ENCODE measurements at places on chromosomes 5 and 9. TPM values are rescaled to one million over a fixed set of nuclear protein-coding genes. Genes with fewer than 3 reads are reported as not detected.
A peak's percentile ranks its signal among the peaks of the same experiment; 100 is the strongest.

Gene CDH6
- 5.3 TPM for total RNA-seq

DNA sequence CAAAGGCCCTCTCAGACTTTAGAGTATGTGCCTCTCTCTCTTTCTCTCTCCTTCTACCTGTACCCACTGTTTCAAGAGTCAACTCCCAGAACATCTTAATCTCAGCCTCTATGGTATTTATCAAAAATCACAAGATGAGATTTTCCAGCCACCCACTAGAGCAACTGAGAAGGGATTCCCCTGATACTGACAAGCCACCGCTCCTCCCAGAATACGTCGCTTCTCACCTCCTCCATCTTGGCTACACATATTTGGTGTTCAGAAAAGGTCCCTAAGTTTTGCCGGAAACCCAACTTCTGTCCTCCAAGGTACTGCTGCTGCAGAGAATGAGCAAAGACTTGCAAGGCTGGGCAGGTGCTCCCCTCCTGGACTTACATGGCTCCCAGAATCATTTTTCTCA is 6.1 kb downstream of the GARIN3 start:
- H3K4me1 ChIP-seq, result no peaks in the 10 kb centered on the region
- H3K27me3 ChIP-seq, result peaks cover 20% of the 10 kb centered on the region
- DNase-seq, result peak; percentile 50
- no peaks in the 10 kb centered on the region for H3K36me3 ChIP-seq

DNA sequence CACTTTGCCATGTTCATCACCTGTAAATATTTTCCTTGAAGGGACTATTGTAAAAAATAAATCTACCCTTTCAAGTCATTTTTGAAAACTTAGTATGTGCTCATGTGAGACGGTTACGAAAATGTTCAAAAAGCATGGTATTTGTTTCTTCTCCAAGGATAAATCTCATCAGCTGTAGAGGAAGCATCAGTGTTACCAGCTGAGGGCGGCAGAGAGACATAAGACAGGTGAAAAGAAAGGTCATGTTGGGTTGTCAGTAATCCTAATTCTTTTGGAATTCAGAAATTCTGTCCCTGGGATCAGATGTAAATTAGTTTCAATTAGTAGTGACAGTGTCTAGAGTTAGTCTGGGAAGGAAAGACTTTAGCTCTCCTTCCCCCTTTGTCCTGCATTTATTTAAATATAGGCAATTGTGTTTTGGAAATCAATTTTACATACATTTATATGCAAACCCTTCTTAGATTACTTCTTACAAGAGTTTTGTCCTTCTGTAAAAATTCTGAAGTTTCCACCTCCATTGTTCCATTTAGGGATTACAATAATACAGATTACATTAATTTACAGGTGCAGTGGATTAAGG is 791.9 kb upstream of the CDH6 start:
- no peaks in the 10 kb centered on the region for H3K36me3 ChIP-seq
- no peaks in the 10 kb centered on the region for H3K4me1 ChIP-seq
- DNase-seq, result no peak
- no peak overlapping the region for H3K4me3 ChIP-seq
- H3K27me3 ChIP-seq, result no peaks in the 10 kb centered on the region

Gene HSD17B3
- total RNA-seq, result not detected

GRCh38 chr5:95374061-95374460 is 17.1 kb upstream of the FAM81B start:
- no peak overlapping the region for H3K4me3 ChIP-seq
- H3K27ac ChIP-seq, result no peak overlapping the region
- H3K4me1 ChIP-seq, result no peaks in the 10 kb centered on the region
- no peak for DNase-seq

GRCh38 chr5:107554776-107555424 is 115.8 kb downstream of the EFNA5 start:
- no peak for DNase-seq
- H3K4me3 ChIP-seq, result no peak overlapping the region
- no peak overlapping the region for H3K27ac ChIP-seq
- peaks cover 3% of the 10 kb centered on the region for H3K4me1 ChIP-seq

DNA sequence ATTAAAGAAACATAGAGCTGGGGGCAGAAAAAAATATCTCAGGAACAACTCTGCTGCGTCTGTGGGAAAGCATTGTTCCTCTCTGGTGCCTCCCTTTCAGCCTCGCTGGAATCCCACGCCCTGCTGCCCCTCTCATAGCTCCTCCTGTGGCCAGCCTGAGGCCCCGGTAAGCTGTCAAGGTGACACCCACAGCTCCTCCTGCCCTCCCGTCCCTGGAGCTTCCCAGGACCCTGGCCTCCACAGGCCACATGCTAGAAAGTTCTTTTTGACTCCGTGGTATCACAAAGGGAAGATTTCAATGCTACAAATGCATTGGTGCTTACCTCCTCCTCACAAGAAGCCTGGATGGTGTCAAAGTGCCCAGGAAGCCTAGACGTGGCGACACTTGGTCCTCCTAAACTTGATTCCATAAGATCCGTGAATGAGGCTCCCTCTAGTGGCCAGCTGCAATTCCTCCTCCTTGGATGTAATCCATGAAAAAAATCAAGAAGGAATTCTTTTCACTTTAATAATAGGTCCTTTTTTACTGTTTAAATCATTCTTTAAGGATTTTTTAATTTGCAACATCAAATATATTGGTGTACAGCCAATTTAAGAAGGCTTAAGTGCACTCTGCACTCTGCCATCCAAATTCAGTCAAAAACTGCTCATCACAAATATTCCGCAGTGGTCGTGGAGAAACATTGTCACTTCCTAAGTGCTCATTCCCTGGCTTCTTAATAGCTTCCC is 104.9 kb downstream of the CFAP90 start:
- H3K36me3 ChIP-seq, result no peaks in the 10 kb centered on the region
- H3K4me1 ChIP-seq, result no peaks in the 10 kb centered on the region
- H3K4me3 ChIP-seq, result no peak overlapping the region
- no peak for DNase-seq
- H3K27me3 ChIP-seq, result no peaks in the 10 kb centered on the region

- DNase-seq, result no peak
- no peaks in the 10 kb centered on the region for H3K36me3 ChIP-seq
- no peak overlapping the region for H3K4me3 ChIP-seq
- H3K4me1 ChIP-seq, result no peaks in the 10 kb centered on the region
- no peaks in the 10 kb centered on the region for H3K27me3 ChIP-seq
- H3K27ac ChIP-seq, result no peak overlapping the region
These were observed 28.8 kb upstream of the ADAMTS2 start for GRCh38 chr5:179373961-179374505.

DNA sequence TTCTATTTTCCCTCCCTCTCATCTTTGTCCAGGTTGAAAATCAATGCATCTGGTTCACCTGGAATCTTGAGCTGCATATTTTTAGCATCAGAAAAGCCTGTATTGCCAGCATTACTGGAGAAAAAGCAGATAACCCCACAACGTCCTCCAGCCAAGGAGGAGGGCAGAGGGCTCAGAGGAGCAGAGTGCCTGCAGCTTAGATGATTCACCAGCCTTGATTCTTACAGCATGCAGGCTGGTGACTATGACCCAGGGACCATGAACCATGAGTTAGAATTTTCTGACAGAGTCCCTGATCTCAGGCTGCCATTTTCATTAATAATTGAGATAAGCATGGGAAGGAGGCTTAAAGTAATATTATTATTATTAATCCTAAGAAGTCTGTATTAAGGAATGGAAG is 278.2 kb downstream of the BRINP1 start:
- H3K36me3 ChIP-seq, result no peaks in the 10 kb centered on the region
- H3K27ac ChIP-seq, result no peak overlapping the region
- no peak overlapping the region for H3K4me3 ChIP-seq

Gene IL4
- total RNA-seq, result not detected

- no peak overlapping the region for H3K4me3 ChIP-seq
- H3K36me3 ChIP-seq, result no peaks in the 10 kb centered on the region
- no peaks in the 10 kb centered on the region for H3K4me1 ChIP-seq
These were observed 74.2 kb upstream of the SLC12A2 start for GRCh38 chr5:128009403-128009802.

GRCh38 chr9:26744191-26744965 is 148.2 kb downstream of the CAAP1 start:
- no peak overlapping the region for H3K4me3 ChIP-seq
- no peaks in the 10 kb centered on the region for H3K27me3 ChIP-seq
- no peak overlapping the region for H3K27ac ChIP-seq
- DNase-seq, result no peak
- no peaks in the 10 kb centered on the region for H3K4me1 ChIP-seq

Gene SEMA6A
- total RNA-seq, result 16.9 TPM

DNA sequence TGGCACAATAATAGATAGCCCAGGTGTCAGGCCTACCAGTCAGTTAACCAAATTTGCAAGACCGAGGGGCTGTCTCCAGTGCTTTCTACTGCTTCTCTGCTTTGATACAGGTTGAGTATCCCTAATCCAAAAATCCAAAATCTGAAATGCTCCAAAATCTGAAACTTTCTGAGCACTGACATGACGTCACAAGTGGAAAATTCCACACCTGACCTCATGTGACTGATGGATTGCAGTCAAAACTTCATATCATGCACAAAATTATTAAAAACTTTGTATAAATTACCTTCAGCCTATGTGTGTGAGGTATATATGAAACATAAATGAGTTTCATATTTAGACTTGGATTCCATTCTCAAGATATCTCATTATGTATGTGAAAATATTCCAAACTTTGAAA is 213.5 kb upstream of the PANK3 start:
- H3K27me3 ChIP-seq, result no peaks in the 10 kb centered on the region

- no peaks in the 10 kb centered on the region for H3K36me3 ChIP-seq
- DNase-seq, result peak; percentile 31
- H3K4me1 ChIP-seq, result peaks cover 27% of the 10 kb centered on the region
- H3K4me3 ChIP-seq, result no peak overlapping the region
- H3K27me3 ChIP-seq, result no peaks in the 10 kb centered on the region
- peak overlapping the region; percentile 40 for H3K27ac ChIP-seq
These were observed 96.4 kb downstream of the EBF1 start for GRCh38 chr5:159003045-159004030.

Gene S1PR3
- total RNA-seq, result 184 TPM

- no peaks in the 10 kb centered on the region for H3K27me3 ChIP-seq
- no peak overlapping the region for H3K27ac ChIP-seq
- H3K4me3 ChIP-seq, result no peak overlapping the region
These were observed 15.0 kb downstream of the ACSL6 start for GRCh38 chr5:131996210-131997025.

Gene MARCOL
- total RNA-seq, result not detected

Gene AP3B1
- 38.2 TPM for total RNA-seq

GRCh38 chr5:139762615-139763170 is 32.9 kb upstream of the PSD2 start:
- H3K36me3 ChIP-seq, result no peaks in the 10 kb centered on the region
- peaks cover 1% of the 10 kb centered on the region for H3K4me1 ChIP-seq
- DNase-seq, result no peak
- H3K4me3 ChIP-seq, result no peak overlapping the region
- H3K27ac ChIP-seq, result no peak overlapping the region

Gene FOXD4
- 0.42 TPM for total RNA-seq

Gene LHX3
- not detected for total RNA-seq

Gene RAPGEF6
- 20.7 TPM for total RNA-seq

GRCh38 chr9:114746591-114747346 is 59.1 kb downstream of the TNFSF15 start:
- DNase-seq, result no peak
- peaks cover 11% of the 10 kb centered on the region for H3K4me1 ChIP-seq
- H3K4me3 ChIP-seq, result no peak overlapping the region
- H3K27me3 ChIP-seq, result no peaks in the 10 kb centered on the region
- no peaks in the 10 kb centered on the region for H3K36me3 ChIP-seq

DNA sequence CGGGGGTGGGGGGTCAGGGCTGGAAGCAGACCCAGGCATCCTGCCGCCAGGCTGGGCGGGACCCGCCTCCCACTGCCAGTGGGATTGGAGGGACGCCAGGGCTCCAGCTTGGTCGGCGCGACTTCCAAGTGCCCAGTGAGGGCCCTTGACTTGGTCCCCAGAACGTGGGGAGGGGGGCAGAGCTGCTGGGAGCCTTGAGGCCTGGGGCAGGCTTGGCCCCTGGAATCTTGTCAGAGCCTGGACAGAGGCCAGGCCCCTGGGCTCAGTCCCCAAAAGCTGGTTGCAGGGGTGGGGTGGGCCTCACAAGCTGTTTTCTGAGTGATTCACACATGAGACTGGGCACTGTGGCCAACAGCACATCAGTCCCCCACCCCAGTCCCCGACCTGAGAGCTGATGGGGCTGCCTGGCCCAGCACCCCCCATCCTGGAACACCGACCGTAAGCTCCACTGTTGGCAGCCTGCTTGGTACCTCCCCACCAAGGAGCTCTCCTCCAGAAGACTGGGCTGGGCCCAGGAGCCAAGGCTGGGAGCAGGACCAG is 526 bp downstream of the CLIC3 start:
- peak overlapping the region; percentile 10 for H3K4me3 ChIP-seq
- H3K27me3 ChIP-seq, result peaks cover 29% of the 10 kb centered on the region
- DNase-seq, result no peak
- H3K36me3 ChIP-seq, result peaks cover 13% of the 10 kb centered on the region
- no peak overlapping the region for H3K27ac ChIP-seq
- H3K4me1 ChIP-seq, result peaks cover 56% of the 10 kb centered on the region

GRCh38 chr9:99826579-99826978 is 4.9 kb downstream of the NR4A3 start:
- H3K4me1 ChIP-seq, result peaks cover 24% of the 10 kb centered on the region
- peak; percentile 8 for DNase-seq
- H3K4me3 ChIP-seq, result no peak overlapping the region
- H3K36me3 ChIP-seq, result no peaks in the 10 kb centered on the region
- H3K27me3 ChIP-seq, result peaks cover 5% of the 10 kb centered on the region

- peak; percentile 87 for DNase-seq
- no peaks in the 10 kb centered on the region for H3K4me1 ChIP-seq
- no peaks in the 10 kb centered on the region for H3K36me3 ChIP-seq
- no peaks in the 10 kb centered on the region for H3K27me3 ChIP-seq
- H3K4me3 ChIP-seq, result no peak overlapping the region
These were observed 167.2 kb downstream of the CFAP90 start for GRCh38 chr5:7683753-7684152.

DNA sequence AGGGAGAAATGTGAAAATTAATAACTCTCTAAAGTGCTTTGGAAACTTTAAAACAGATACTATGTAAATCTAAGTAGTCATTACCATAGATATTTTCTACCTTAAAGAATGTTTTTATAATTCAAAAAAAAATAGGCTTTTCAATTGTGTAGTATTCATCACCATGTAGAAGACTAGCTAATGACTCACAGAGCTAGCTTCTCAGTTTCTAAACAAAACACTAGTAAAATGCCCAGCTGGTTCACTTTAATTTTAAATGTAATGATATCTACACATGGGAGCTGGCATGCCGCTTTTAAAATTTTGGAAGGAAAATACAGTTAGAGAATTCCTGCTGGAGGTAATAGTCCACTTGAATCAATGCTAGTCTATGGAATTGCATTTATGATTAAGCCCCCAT is 509.8 kb downstream of the CSNK1G3 start:
- no peaks in the 10 kb centered on the region for H3K4me1 ChIP-seq
- no peaks in the 10 kb centered on the region for H3K27me3 ChIP-seq

GRCh38 chr5:168042284-168043068 is 249.0 kb upstream of the WWC1 start:
- DNase-seq, result no peak
- no peak overlapping the region for H3K4me3 ChIP-seq
- H3K36me3 ChIP-seq, result no peaks in the 10 kb centered on the region
- H3K27me3 ChIP-seq, result no peaks in the 10 kb centered on the region
- H3K27ac ChIP-seq, result no peak overlapping the region
- peaks cover 5% of the 10 kb centered on the region for H3K4me1 ChIP-seq

DNA sequence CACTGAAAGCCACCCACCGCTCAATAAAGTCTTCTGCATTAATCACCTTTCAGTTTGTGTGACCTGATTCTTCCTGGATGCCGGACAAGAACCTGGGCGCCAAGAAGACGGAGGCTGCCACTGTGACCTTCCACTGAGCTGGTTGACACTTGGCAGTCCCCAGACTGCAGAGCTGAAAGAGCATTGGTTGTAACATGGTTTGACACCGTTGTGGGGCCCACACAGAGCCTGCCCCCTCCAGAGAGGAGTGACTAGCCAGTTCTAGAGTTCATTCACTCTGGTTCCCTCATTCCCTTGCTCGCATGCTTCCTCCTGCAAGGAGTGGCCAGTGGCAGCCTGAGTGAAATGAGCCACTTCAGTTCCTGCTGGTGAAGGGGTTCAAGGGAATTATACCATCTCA is 86.2 kb upstream of the ANXA1 start:
- H3K4me3 ChIP-seq, result no peak overlapping the region
- H3K4me1 ChIP-seq, result no peaks in the 10 kb centered on the region
